ENCODE measurements at places on chromosomes 2 and 18. TPM values are rescaled to one million over a fixed set of nuclear protein-coding genes. Genes with fewer than 3 reads are reported as not detected.

Gene CNTNAP5
- total RNA-seq = 49.7 TPM

Gene ST8SIA3
- total RNA-seq = 32.3 TPM

Gene REG3A
- 0.45 TPM for total RNA-seq

Gene SIX3
- not detected for total RNA-seq

Gene RNU2-63P
- not detected for total RNA-seq

Gene SESTD1
- 68.3 TPM for total RNA-seq

Gene SERPINB5
- total RNA-seq = not detected

Gene C2orf80
- total RNA-seq = 12.2 TPM

Gene CRYGC
- total RNA-seq = not detected

Gene AQP4
- total RNA-seq = 84.5 TPM

Gene SEMA4C
- 51.0 TPM for total RNA-seq

Gene CYB5A
- 18.0 TPM for total RNA-seq

Gene ESPNL
- total RNA-seq = 0.09 TPM

All from cerebellum (tissue), 4 donors.